ENCODE measurements at places on chromosomes 12 and 14.

GRCh38 chr12:19518209-19518608, 78.9 kb downstream of the AEBP2 start:
- no peak for DNase-seq

DNA sequence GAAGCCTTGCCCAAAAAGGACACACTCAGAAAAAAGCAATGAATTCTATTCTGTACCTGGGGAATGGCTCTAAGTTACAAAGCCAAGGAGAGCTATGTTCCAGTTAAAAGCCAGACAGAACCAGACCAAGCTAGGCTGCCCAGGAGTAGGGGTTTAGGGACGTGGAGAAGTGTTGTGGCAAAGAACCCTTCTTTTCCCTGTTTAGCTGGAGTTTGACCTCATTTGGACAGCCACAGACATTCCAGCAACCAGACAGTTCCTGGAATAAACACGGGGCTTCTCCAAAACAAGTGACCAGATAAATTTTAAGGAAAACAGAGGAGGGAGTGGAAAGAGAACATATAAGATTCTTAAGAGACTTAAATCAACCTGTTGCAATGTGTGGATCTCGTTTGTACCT, 62.3 kb downstream of the GCH1 start:
- DNase-seq, result no peak

DNA sequence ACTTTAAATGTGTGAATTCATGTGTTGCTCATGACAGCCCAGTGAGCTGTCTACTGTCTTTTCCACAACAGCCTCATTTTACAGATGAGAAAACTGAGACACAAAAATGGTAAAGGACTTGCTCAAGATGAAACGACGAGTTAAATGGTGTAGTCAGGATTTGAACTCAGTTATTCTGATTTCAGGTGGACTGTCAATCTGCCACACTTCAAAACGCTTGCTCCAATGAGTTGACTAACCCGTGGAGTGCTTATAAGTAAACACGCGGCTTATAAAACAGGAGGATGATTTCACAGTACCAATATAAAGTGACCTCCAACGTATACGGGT, 652 bp upstream of the POLE2 start:
- no peak for DNase-seq

- no peak for DNase-seq
Measured at GRCh38 chr14:76277586-76278130, 98.3 kb upstream of the ESRRB start.

- DNase-seq, result no peak
Measured at GRCh38 chr12:12724421-12725085, 7.4 kb downstream of the CDKN1B start.

- no peak for DNase-seq
Measured at GRCh38 chr14:35992816-35993683, 166.9 kb downstream of the BRMS1L start.

GRCh38 chr12:104570174-104570907, 113.6 kb downstream of the CHST11 start:
- no peak for DNase-seq

- DNase-seq, result no peak
Measured at GRCh38 chr12:91072931-91073330, 15.1 kb upstream of the KERA start.

DNA sequence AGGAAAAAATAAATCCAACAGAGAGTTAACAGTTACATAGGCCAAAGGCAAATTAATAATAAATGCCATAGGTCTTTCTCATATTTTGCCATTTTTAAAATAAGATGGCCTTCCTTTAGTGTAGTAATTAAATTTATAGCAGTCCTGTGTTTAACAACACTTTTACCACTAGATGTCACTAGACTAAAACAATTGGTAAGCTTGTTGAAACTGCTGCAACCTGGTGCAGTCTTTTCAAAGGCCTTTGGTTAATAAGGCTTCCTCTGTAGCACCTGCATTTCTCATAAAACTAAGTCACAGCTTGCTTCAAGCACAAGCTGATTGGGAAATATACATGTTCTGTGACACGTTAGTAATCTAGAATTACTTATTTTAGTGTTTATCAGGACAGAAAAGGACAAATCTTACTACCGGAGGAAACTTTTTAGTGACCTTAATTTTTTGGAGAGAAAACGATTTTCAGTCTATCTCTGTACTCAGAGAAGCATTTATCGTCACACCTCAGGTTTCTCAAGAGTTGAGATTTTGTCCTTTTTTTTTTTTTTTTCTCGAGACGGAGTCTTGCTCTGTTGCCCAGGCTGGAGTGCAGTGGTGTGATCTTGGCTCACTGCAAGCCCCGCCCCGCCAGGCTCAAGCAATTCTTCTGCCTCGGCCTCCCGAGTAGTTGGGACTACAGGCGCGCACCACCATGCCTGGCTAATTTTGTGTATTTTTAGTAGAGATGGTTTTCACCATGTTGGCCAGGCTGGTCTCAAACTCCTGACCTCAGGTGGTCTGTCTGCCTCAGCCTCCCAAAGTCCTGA, 20.0 kb downstream of the BORCS5 start:
- no peak for DNase-seq

GRCh38 chr12:44117337-44117736, 281.5 kb downstream of the TMEM117 start:
- DNase-seq, result no peak

DNA sequence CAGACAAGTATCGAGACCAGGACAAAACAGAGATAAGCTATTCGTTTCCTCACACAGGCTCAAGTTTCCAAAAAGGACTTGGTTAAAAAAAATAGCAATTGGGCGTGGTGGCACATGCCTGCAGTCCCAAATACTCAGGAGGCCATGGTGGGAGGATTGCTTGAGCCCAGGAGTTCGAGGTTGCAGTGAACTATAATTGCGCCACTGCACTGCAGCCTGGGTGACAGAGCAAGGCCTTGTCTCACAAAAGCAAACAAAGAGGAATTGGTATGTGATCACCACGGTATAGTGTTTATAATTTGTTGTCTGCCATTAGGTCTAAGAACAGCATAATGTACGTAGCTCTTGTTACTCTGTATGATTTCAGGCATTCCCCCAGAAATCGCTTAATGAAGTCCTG, 175.3 kb downstream of the DERA start:
- no peak for DNase-seq

GRCh38 chr12:75710361-75711069, 199.1 kb upstream of the KRR1 start:
- no peak for DNase-seq
